ENCODE measurements at places on chromosomes 7 and 10.

- DNase-seq = no peak
Observed at GRCh38 chr7:8113184-8113583, 144.6 kb downstream of the GLCCI1 start.

DNA sequence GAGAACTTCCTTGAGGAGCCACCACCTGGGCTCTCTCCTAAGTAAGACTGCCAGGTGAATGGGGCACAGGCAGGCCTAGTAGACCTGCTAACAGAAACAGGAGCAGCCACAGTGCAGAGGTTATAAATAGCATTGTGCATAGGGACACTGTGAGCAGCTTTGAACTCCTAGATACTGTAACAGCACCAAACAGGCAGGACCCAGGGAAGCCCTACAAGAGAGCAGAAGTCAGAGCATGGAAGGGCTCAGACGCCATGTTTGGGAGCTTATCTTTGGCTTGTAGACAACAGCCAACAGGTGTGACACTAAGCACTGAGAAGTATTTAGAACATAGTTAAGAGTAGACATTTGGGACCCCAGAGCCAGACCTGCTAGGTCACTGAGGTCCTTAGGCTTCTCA lies 14.5 kb downstream of the XRCC2 start:
- no peak for DNase-seq

- DNase-seq = no peak
Observed at GRCh38 chr10:90975096-90975495, 54.2 kb upstream of the ANKRD1 start.

GRCh38 chr10:76974017-76974691 lies 663.5 kb downstream of the KCNMA1 start:
- no peak for DNase-seq

GRCh38 chr7:12851142-12851541 lies 163.7 kb downstream of the ARL4A start:
- no peak for DNase-seq

GRCh38 chr7:194252-195009 lies 2.1 kb downstream of the FAM20C start:
- DNase-seq = no peak

DNA sequence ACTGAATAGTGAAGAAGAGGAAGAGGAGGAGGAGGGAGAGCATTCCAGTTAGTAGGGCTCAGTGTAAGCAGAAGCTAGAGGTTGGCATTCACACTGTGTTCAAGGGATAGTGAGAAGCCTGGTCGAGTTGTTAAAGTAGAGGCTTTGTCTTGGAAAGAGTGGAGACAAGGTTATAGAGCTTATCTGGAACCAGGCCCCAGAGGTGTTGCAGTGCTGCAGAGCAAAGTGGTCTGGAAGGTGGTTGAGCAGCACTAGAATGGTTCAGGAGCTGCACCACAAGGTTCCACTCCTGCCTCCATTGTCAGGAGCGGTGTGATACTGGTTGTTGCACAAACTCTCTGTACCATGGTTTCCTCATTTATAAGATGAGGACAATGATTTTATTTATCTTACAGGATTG lies 8.8 kb upstream of the PCGF5 start:
- DNase-seq = no peak
